ENCODE measurements at places on chromosomes 3 and 15.

DNA sequence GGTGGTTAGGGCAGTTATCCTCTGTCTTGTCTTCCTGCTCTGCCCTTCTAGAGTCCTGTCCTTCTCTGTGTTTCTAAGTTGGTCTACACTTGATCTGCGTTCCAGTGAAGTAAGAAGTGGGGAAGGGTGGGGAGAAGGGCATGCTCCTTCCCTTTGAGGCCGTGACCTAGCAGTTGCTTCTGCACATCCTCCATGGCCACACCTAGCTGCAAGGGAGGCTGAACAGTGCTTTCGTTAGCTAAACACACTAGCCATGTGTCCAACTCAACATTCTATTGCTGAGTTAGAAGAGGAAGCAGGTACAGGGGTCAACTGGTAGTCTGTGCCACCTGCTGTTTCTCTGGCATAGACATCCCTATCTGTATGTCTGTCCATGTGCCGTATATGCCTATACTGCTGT lies 94.5 kb downstream of the LARS2 start:
- DNase-seq = no peak

DNA sequence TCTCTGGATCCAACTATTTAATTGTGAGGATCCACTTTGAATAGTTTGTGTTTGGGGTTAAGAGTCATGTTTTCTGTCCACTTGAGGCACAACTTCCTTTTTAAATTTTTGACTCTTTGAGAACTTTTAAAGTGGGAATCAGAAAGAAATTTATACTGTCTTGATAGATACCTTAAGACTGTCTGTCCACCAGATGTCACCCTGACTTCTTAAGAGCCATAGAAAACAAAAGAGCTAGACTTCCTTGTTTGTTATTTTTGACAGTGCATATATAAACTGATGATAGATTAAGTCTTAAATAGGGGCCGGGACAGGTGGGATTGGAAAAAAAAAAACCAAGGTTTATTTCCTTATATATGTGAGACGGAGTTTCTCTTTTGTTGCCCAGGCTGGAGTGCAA lies 52.1 kb upstream of the WDR72 start:
- no peak for DNase-seq

DNA sequence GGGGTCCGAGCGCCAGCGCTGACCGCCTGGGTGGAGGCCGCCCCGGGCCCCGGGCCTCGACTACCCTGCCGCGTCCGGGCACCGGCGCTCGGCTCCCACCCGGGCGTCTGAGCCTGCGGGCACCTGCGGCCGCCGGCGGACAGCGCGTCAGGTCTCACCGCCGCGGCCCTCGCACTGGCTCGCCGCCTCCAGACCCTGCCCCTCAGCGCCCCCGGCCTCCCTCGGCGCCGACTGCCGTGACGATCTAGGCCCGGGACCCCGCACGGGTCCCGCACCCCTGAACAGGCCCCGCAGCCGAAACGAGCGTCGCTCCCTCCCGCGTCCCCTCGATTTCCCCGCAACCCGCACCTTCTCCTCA lies 297 bp downstream of the PRC1 start:
- no peak for DNase-seq

GRCh38 chr3:60610441-60611112 lies 640.7 kb downstream of the FHIT start:
- DNase-seq = no peak

- no peak for DNase-seq
Measured at GRCh38 chr3:182760576-182761164, 32.6 kb upstream of the ATP11B start.

- DNase-seq = no peak
Measured at GRCh38 chr3:44958386-44958785, 17.6 kb downstream of the ZDHHC3 start.

DNA sequence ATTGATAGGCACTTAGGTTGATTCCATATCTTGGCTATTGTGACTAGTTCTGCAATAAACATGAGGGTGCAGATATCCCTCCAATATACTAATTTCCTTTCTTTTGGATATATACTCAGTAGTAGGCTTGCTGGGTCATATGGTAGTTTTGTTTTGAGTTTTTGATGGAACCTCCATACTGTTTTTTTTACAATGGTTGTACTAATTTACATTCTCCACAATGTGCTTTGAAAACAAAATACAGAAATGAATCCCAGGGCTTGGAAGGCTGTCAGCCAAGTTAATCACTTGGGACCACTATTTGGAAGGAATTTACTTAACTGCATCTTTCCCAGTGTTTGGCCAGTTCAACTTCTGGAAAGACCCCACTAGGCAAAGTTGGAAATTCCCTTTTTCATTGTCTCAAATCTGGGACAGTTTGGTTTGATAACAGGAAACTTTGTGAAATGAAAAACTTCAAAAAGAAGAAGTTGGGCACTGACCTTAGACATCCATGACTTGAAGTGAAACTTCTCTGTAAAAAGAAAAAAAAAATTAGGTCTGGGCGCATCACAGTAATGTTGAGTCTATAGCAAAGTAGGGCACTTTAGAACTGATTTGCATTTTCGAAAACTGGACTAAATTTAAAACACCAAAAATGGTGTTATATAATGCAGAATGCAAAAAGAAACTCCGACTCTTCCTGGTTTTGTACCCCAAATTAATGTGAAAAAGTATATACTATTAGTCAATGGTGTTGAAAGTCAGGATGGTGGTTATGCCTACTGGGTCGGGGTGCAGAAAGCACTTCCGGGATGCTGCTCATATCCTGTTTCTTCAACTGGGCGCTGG lies 6.0 kb downstream of the CTSH start:
- DNase-seq = no peak

DNA sequence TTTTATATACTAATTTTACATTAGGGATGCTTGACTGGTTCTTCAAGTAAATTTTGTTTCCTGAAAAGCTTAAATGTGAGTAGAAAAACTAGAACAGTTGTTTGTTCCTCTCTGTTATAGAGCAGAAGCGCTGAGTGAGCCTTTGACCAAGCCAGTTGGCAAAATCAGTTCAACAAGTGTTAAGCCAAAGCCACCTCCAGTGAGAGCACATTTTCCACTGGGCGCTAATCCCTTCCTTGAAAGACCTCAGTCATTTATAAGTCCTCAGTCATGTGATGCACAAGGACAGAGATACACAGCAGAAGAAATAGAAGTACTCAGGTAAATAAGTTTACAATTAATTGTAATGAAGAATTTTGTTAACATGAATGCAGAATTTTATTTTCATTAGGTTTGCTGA lies 14.6 kb downstream of the CAPN7 start:
- DNase-seq = no peak

- no peak for DNase-seq
Measured at GRCh38 chr3:111936967-111937366, 41.9 kb upstream of the ABHD10 start.

- no peak for DNase-seq
Measured at GRCh38 chr3:141384575-141384974, 16.3 kb downstream of the ZBTB38 start.

- no peak for DNase-seq
Measured at GRCh38 chr3:97914388-97914787, 57.8 kb downstream of the RIOX2 start.

All from T-helper 22 cell (primary cell).